ENCODE measurements at places on chromosomes 6 and 20.
A peak's percentile ranks its signal among the peaks of the same experiment; 100 is the strongest.

- no peak for DNase-seq
Observed at GRCh38 chr20:32536851-32537656, 48.1 kb downstream of the NOL4L start.

- no peak for DNase-seq
Observed at GRCh38 chr6:24330137-24330732, 27.6 kb downstream of the DCDC2 start.

- DNase-seq = no peak
Observed at GRCh38 chr20:59817406-59817805, 116.0 kb downstream of the SYCP2 start.

DNA sequence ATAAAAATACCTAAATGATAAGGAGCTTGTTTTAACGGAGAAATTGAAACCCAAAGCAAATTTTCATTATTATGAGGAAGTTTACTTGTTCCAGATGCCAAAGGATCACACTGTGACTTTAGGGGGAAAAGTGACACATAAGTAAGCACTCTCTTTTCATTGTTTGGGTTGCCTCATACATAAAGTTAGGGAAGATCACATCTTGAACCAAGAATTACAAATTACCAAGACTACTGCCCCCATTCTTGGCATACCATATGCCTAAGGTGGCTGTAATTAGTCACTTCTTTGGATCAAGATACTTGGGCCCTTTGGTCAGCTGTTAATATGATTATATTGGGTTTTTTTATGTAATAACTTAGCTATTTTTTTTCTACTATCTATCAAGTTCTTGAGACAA is 269.0 kb downstream of the COL12A1 start:
- peak; percentile 87 for DNase-seq

DNA sequence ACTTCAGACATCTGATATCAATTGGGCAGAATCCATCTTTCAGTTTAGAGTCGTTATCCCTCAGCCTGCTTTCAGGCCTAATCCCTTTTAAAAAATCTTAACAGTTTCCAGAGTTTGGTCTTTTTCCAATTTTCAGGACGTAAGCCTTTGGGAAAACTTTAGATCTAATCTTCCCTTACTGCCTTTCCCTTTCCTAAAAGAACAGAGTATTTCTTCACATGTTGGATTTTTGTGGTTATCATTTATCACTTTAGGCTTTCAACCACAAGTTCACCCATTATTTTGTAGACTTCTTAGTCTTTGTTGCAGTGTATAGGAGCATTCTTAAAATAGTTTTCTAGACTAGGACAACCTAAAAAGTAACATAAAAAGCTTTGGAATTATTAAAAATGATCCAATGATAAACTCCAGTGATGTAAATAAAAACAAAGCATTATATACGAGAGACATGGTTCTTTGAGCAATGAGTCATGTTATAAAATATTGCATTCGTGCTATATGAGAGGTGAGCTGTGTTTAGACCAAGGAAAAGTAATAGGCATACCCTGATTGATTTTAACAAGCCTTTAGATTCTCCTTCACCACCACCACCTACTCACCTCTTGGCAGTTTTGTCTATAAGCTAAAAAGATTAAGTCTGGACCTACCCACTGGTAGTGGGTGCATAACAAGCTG is 90.4 kb upstream of the MCHR2 start:
- peak; percentile 40 for DNase-seq

DNA sequence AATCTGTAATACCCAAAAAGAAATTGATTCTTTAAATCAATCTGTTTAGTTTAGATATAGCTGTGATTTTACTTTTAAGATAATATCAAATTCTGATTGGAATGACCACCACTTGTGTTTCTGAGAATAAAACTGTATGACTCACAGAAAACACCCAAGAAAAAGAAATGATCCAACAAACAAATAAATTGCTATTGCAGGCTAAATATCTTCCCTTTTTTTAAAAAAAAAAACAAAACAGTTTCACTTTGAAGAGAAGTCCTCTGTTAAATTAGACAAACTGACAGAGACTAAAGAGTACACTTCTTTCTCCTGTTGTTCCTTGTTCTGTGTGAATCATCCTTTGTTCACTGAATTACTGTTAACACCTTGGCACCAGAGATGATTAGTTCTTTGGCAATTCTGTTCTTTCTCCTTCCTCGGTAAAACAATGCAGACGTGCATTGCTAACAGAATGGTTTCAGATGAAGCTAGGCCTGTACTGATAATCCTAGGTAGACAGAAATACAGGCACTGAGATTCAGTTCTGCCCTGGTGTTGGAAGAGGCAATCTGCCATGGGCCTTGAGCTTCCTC is 895.2 kb upstream of the CITED2 start:
- DNase-seq = no peak

- peak; percentile 44 for DNase-seq
Observed at GRCh38 chr6:29651413-29652197, 5.3 kb upstream of the MOG start.

GRCh38 chr6:56709650-56710049 is 67.0 kb upstream of the DST start:
- no peak for DNase-seq

GRCh38 chr6:168601546-168601945 is 160.6 kb downstream of the SMOC2 start:
- DNase-seq = no peak

GRCh38 chr6:158373214-158373613 is 60.9 kb downstream of the TULP4 start:
- DNase-seq = no peak

DNA sequence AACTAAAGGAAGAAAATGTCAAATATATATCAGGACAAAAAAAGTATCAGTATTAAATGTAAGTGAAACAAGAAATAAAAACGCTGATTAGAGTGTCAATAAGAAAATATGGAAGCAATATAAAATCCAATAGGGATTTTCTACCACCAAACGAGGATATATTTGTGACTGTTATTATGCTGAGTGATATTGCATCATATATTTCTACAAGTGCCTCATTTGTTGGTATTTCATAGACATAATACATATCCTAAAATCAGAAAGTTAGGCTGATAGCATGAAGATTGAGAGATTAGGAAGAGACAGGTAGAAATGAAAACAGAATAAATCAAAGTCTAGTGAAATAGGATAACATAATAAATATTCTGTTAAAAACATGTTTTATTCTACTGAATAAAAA is 429.2 kb upstream of the IRAK1BP1 start:
- no peak for DNase-seq

DNA sequence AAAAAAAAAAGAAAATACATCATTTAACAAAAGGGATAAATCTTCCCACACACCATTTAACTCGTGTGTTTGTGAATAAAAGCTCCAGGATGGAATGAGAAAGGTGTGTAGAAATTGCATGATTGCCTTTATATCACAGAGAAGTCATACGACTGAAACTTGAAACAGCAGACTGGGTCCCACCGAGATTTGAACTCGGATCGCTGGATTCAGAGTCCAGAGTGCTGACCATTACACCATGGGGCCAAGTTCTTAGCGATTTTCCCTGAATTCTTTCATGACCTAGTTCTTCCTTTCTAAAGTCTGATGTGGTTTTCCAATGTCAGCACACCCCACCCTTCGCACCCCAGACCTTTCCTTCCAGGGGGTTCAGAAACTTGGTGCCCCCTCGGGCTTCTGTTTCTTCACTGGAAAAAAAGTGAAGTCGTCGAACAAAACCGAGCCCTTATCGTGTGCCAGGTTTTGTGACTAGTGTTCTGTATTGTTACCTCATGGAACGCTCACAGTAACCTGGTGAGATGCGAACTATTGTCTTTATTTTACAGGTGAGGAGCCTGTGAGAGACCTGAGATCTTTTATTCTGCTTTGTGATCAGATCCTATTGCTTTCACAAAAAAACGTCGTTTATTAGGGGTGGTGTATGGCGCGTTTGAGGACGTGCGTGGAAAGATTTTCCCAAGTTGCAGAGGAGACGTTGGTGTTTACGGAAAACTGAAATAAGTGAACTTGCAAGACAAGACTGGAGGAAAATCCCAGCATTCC is 120.8 kb downstream of the OR2B2 start:
- DNase-seq = peak; percentile 84

- peak; percentile 37 for DNase-seq
Observed at GRCh38 chr6:31898383-31899011, 999 bp upstream of the EHMT2 start.

GRCh38 chr6:119479860-119480655 is 130.5 kb upstream of the MAN1A1 start:
- peak; percentile 33 for DNase-seq

DNA sequence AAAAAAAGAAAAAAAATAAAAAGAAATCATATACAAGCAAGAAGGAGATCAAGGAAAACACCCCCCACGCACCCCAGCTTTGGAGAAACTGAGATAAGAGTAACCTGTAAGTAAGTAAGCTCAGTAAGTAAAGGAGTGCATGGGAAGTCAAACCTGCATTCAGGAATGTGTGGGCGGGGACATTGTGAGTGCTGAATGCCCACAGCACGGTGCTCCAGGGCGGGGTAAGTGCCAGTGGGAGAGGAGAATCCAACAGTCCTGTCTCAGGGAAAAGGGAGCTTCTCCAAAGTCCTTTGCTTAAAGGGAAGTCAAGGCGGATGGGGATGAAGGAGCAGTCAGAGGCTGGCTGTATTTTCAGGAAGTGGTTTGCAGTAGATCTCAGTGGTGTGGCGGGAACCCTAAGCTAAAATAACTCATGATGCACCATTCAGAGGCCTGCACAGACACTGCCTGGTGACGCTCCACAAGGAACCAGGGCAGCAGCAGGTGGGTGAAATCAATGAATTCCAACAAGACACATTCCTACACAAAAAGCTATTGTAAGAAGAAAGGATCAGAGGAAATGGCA is 368.0 kb downstream of the QKI start:
- DNase-seq = no peak

GRCh38 chr6:116847227-116847626 is 18.3 kb upstream of the GPRC6A start:
- DNase-seq = peak; percentile 39

Measured in fibroblast of skin of back (primary cell).